ENCODE measurements at places on chromosomes 4 and X.
A peak's percentile ranks its signal among the peaks of the same experiment; 100 is the strongest.

DNA sequence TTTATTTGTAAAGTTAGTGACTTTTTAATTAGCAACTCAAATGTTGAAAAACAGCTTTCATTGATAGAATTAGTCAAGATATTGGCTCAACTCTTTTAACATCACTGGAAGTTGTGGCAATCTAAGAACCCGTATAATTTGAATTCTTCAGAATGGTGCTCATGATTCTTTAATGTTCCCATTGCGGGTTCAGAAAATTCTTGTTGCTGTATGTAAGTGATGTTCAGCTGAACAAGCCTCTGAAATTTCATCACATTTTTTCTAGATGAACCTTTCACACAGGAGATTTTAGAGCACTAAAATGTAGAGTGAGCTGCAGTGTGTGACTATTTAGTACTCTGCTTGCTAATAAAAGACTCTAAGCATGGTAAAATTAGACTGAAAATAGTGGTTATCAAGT, 1317.7 kb downstream of the FSTL5 start:
- DNase-seq: no peak

DNA sequence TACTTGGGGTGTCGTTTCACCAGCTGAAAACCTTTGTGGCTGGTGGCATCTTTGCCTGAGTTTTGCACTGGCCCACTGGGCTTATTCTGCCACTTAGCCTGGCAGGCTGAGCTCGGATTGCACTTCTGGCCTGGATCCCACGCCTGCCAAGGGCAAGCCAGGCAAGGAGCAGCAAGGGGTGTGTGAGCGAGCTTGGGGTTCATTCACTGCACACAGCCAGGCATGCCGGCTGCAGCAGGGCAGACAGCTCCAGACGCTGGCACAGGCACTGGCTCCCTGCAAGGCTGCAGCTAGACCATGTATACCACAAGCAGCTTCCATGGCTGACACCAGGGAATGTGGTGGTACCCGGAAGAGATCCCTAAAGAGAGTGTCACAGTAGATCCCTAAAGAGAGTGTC, 476.3 kb downstream of the EPHA5 start:
- no peak for DNase-seq

GRCh38 chr4:75146223-75146622, 213.3 kb downstream of the PARM1 start:
- no peak for DNase-seq

DNA sequence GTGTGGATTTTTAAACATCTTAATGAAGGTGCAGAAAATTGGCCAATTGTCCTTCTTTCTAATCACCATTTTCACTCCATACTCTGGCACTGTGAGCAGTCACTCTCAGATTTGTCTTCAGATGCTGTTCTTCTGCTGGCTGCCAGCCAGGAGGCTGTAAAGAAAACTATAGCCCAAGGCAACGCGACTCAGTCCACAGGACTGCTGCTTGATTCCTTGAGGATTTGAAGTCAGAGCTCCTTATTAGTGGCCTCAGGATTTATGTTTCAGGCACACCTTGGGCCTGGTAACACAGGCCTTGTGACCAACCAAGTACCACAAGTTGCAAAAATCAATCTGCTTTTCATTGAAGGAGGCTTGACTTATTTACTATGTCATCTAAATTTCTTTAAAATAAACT, 342.6 kb downstream of the GPM6A start:
- DNase-seq: no peak

DNA sequence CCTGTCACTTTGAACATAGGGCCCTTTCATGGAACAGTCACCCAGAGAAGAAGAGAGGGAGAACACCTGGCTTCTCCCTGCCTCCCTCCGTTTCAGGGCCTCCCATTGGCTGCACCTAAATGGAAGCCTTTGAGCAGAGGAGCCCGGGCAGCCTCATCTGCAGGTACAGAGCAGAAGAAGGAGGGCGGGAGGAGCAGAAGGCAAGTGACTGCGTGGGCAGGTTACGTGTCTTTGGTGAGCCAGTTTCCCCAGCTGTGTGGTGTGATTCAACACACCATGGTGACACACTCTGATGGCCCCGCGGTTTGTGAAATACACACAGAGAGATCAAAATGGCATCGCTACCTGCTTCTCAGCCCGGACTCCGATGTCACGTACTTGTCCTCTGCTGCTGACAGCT, 431 bp downstream of the C4orf50 start:
- no peak for DNase-seq

DNA sequence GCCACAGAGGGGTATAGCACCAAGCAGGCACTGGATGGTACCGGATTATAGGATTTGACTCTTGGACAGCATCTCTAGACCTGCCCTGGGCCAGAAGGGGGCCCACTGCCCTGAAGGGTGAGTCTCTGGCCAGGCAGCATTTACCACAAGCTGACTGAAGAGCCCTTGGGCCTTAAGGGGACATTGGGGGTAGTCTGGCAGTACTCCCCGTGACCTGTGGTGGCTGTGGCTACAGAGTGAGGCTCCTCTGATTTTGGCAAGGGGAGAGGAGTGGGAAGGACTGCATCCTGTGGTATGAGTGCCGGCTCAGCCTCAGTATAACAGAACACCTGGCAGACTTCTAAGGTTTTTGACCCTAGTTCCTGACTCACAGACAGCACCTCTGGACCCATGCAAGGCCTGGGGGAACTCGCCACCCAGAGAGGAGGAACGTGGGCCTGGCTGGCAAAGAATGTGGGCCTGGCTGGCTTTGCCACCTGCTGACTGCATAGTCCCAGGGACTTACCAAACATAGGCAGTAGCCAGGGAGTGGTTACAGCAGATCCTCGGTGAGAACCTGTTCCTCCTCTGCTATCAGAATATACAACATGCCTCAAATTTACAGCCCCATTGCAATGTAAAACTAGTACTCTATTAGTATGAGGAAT, 48.1 kb downstream of the ABCB7 start:
- no peak for DNase-seq

DNA sequence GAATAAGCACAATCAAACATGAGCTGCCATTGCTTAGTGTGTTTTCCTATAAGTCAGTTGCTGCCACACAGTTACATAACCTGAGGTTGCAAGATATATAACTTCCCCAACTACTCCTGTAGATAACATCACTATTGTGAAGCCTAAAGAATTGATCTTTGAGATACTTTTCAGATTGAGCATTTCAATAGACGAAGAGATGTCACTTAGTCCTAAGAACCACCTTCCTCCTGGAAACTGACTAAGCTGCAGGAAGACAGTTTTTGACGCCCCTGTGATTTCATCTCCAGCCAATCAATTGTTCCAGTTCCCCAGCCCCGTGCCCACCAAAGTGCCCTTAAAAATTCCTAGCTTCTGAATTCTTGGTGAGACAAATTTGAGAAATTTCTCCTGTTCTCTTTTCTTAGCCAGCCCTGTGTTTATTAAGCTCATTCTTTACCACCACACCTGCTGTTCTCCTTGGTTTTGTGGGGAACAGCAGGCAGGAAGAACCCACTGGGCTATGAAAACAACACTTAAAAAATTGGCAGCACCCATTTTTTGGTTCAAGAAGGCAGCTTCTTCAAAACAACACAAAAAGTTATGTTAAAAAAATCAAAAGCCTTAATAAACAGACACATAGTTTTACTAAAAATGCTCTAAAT, 317.1 kb upstream of the PABPC4L start:
- DNase-seq: no peak

DNA sequence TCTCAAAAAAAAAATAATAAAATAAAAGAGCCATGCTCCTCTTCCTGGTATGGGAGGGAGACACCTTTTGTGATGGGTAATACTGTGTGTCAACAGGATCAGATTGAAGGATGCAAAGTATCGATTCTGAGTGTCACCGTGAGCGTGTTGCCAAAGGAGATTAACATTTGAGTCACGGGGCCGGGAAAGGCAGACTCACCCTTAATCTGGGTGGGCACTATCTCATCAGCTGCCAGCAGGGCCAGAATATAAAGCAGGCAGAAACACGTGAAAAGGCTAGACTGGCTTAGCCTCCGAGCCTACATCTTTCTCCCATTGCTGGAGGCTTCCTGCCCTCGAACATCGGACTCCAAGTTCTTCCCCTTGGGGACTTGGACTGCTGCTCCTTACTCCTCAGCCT, 95.4 kb downstream of the SHOX start:
- no peak for DNase-seq

GRCh38 chrX:116204932-116205331, 34.4 kb downstream of the AGTR2 start:
- DNase-seq: no peak

DNA sequence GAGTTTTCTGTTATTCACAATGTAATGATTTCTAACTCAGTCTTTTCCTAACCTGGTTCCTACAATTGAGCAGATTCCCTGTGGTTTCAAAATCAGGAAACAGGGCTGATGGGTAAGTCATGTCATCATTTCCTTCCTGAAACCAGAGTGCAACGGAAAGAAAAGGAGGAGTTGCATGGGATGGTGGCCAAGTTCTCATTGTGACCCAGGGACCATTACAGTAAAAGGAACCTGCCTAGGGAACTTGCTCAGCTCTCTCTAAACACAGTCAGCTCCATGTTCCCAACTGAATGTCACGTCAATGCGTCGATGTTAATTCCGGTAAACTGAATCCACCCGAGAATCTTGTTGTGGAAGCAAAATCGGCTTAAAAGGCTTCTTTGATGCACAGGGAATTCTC, 51.2 kb downstream of the LGI2 start:
- DNase-seq: no peak

DNA sequence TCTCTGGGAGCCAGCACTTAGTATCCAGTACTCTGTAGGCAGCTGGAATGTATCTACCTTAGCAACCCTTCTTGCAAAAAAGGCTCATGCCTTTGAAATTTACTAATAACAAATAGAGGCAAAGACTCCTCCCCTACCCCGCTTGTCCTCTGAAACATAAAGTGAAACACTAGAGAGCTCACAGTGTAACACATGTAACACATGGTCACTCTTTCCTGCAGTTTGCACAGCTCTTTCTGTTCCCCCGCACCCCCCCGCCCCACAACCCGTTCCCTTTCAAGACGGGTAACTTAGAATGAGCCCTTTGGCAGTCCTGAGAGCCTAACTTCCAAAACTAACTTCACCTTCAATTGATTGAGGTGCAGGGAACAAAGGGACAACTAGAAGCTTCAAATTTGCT, 6.0 kb upstream of the BCORL1 start:
- DNase-seq: no peak

DNA sequence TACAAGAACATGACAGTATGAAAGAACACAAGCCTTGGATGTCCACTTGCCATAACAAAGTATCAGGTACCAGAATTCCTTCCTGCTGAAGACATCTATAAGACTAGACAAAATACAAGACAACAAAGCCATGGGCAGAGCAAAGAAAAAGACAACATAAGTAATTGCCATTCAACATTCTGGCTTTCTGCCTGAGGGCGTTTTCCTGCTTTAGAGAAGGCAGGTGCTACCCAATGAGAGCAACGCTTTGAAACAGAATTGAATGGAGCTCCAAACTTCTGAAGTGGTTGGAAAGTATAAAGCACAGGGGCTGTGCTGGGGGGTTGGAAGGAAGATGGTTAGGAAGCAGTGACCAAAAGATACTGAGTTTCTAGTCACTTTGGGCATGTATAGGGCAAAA, 30.1 kb downstream of the PDE5A start:
- no peak for DNase-seq

- DNase-seq: no peak
Observed at GRCh38 chrX:15853586-15854079, 980 bp downstream of the AP1S2 start.

DNA sequence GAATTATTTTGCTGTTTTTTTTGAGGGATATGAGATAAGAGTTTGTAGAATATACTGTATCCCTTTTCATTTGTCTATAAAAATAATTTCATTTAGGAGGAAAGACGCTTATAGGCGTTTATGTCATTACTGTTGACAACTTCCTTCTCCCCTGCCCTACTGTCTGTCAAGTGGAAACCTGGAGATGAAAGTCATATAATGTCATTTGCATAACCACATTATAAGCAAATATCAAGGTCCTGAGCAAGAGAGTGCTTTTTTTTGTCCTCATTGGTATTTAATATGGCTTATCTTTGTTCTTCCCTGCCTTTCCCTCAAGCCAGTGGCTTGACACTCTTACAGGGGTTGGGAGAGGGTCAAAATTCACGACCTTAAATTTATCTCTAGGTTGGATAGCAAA, 55.8 kb downstream of the LRP2BP start:
- no peak for DNase-seq

GRCh38 chr4:143641361-143641760, 59.1 kb downstream of the FREM3 start:
- no peak for DNase-seq

GRCh38 chrX:119690921-119691716, 1.8 kb downstream of the SEPTIN6 start:
- peak; percentile 42 for DNase-seq

DNA sequence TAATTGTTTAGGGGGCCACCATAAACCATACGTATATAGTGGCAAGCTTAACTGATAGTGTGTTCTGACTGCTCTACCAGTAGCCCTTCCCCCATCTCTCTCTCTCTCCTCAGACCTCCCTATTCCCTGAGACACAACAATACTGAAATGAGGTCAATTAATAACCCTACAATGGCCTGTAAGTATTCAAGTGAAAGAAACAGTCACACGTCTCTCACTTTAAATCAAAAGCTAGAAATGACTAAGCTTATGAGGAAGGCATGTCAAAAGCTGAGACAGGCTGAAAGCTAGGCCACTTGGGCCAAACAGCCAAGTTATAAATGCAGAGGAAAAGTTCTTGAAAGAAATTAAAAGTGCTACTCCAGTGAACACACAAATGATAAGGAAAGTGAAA, 78.0 kb downstream of the PRDM5 start:
- no peak for DNase-seq

GRCh38 chr4:73743795-73744194, 3.4 kb downstream of the CXCL8 start:
- no peak for DNase-seq

- no peak for DNase-seq
Observed at GRCh38 chrX:130347321-130347720, 7.6 kb downstream of the SLC25A14 start.

DNA sequence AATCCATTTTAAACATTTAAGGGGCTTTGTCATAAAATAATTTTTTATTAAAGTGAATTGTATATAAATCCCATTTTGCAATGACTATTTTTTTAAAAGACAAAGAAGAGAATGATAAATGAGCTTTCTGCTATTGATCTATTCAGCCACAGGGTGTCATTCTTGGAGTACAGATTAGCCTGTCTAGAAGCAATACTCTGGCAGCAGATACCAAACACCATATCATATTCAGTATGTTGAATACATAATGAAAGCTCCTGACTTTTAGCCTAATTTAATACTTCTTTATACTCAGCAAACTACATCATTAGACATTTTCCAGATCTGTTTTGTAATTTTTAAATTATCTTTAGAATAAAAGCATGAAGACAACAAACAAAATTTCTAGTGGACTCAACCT, 496.3 kb downstream of the PDGFC start:
- no peak for DNase-seq

DNA sequence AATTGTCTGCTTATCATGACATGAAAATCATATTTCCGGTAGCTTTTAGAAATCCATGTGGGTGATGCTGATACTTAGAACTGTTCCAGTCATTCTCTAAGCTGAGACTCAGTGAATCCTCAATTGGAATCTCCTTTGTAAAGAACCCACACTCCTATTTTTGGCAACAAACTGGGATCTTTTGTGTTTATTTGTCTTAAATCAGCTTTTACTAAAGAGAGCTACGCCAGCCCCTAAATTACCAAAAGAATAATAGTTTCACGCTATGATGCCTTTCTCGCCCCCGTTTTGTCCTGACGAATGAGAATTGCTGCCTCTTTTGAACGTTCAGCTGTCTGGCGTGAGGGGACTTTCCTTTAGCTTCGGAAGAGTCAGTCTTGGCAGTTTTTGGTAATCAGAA, 195.9 kb downstream of the SHOX start:
- no peak for DNase-seq
